Bronchial epithelial cell (primary cell): ENCODE measurements at places on chromosomes 7 and 10.

DNA sequence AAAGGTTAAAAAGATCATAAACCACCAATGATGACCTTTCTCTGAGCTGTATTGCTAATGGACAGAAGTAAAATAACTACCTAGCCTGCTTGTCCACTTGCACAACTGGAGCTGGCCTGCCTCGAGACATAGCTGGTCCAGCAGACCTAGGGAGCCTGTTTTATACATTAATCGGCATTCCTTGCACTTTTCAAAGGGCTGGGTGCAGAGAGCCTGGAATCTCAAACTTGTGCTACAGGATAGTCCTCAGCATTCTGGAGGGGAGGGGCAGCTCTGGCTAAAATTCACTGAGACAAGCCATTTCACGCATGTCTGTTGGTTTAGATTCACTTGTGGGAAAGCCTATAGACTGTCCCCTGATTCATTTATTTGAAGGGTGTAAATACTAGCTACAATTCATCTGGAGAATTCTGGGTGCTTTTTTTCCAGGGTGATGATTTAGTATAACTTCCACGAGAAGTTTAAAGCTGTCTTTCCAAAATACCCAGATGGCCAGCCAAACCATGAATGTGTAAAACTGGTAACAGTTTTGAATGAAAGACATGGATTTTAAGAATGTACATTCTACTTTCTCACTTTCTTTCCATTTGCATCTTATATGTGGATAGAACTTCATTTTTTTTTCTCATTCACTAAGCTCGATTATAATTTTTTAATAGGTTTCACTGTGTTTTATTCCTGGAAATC, 389.4 kb downstream of the KCNMA1 start:
- DNase-seq: no peak

GRCh38 chr7:27115221-27116026, 12.9 kb upstream of the HOXA2 start:
- DNase-seq: no peak

DNA sequence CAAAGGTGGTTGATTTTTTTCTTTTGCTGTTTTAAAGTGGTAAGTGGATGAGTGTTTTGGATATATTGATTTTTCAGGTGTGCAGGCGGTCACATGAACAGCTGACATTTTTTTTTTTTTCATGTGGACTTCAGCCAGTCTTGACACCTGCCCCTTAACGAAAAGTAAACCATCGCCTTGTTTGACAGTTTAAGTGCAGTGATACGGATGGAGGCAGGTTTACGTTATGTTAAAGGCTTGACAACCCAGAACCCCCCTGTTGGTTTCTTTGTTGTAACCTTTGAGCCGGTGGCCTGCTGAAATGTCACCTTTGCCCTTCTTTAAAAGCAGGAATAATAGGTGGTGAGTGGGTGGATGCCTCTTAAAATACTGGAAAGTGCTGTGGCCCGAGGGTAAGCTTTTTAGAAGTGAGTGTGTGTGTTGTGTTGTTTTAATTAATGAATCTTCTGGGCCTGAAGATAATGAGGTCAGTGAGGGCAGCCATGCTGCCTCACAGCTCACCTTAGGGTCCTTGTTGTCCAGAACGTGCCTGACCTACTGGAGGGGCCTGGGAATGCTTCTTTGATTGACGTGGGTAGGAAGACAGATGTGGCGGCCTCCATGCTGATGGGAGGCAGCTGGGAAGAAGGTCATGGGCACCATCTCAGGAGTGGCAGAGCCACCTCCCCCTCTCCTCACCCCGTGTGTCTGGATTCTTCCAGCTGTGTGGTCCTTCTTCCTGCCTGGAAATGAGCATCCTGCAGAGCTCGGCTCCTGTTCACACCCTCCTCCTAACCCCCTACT, 69.8 kb downstream of the TCF7L2 start:
- no peak for DNase-seq

GRCh38 chr7:134919240-134919641, 67.1 kb upstream of the AGBL3 start:
- DNase-seq: no peak

GRCh38 chr10:44471410-44471809, 86.5 kb upstream of the CXCL12 start:
- DNase-seq: no peak

GRCh38 chr10:28661035-28661434, 16.3 kb upstream of the BAMBI start:
- peak; percentile 68 for DNase-seq

- no peak for DNase-seq
Measured at GRCh38 chr7:41568135-41568534, 134.8 kb downstream of the INHBA start.

- no peak for DNase-seq
Measured at GRCh38 chr10:45410807-45411606, 37.0 kb downstream of the ALOX5 start.

DNA sequence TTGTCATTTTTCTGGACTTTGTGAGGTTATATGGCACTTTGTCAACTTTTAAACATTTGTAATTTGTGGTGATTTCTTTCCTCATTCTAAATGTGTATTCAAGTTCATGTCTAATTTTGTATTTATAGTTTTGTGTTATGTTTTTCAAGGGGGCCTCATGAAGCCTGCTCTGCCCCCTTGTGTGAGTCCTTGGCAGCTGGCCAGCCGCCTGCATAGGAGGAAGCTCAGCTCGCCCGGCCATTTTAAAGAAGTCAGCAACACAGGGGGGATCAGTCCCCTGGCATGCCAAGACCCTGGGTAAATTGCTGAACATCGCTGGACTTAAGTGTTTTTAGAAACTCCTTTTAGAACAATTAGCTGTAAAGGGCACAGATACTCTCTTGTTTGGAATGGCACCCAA, 123.0 kb downstream of the ANLN start:
- DNase-seq: no peak

DNA sequence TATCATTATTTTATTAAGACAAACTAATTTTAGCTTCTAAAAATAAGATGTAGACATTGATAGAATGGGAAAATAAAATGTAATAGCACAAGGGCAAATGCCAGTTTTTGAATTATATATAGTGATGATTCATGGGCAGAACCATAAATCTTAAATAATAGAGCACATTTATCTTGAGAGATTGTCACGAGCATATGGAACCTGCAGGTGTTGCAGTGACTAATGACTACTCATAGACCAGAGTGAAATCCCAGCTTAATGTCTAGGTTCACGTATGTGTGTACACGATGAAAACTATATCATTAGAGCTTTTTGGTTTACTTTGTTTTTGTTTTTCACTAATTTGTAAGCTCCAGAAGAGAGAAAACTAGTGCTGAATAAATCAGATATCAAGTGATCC, 150.2 kb upstream of the CACNA2D1 start:
- DNase-seq: peak; percentile 83

DNA sequence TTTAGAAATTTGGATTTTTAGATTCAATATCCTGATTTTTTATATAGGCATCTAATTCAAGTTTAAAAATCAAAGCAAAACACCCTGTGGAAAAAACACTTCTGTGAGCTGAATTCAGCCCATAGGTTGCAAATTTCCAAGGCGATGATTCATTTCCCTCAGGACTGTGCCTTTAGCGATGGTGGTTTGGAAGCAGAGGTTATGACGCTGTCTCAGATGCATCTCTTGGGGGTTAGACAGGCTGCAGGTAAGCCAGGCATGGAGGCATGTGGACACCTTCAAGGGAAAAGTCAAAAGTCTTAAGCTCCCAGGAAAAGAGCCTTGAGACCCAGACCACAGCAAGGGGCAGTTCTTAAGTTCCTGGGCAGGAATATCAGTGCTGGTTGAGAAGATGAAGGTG, 9.5 kb upstream of the FRA10AC1 start:
- DNase-seq: peak; percentile 16

GRCh38 chr7:15396210-15397158, 165.3 kb downstream of the AGMO start:
- DNase-seq: no peak

DNA sequence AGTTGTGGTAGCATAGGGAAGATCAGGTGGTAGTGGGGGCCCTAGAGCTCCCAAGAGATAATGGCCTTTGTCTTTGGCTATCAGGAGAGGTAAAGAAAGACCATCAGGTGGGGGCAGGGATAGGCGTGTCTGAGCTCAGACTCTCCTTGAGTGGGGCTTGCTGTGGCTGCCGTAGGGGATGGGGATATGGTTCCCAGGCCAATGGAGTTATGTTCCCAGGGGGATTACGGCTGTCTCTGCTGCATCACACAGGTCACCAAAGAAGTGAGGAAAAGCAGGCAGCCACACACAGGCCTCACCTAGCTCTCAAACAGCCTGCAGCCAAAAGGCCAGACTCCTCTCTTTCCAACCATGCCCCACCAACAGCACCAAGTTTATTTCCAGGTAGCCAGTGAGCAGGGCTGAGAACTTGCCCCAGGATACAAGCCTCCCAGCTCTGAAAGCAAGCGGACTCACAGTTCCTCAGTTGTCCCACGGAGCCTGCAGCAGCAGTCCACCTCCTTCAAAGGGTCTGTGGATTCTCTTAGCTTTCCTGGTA, 37.6 kb upstream of the C1QL3 start:
- DNase-seq: no peak

GRCh38 chr7:47154791-47155190, 427.1 kb downstream of the TNS3 start:
- DNase-seq: no peak

DNA sequence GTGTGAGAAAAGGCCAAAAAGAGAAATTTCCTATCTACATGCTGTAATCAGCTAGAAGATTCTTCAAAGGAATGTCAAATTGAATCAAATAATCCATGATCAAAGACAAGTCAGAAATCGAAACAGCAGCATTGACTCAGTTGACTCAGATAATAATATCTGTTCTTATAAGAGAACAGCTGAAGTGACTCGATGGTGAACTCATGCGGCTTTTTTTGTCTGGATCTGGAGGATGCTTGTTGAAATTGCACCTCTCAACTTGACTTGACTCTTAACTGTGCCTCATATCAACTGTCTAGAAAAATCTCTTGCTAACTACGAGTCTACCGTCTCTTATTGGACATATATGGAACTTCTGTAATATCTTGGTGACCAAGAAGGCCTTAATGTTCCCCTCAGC, 599.5 kb downstream of the PHTF2 start:
- no peak for DNase-seq
